HTR-8/SVneo (cell line): ENCODE measurements at places on chromosomes 2 and 18.

DNA sequence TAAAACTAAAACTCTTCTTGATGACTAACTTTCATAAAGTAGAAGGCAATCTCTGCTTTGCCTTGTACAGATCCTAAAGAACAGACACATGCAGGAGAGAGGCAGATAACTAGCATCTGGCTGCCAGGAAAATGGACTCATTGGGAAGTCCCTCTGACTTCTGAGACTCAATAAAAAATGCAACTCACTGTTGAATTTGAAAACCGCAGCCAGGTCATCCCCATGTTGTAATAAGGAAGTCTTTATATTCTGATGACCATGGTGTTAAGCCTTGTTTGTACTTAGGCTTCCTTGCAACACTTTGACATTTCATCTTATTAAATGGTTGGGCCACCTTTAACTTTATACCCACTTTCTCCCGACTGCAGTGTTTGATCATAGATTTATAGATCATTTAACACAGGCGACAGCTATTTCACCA lies 375.1 kb upstream of the KCNH7 start:
- DNase-seq = no peak

GRCh38 chr2:128444816-128445522 lies 126.3 kb upstream of the HS6ST1 start:
- no peak for DNase-seq

GRCh38 chr18:79896738-79897137 lies 54.7 kb downstream of the SLC66A2 start:
- no peak for DNase-seq

- DNase-seq = no peak
Measured at GRCh38 chr2:449246-450067, 161.6 kb upstream of the ALKAL2 start.

- DNase-seq = no peak
Measured at GRCh38 chr2:218368621-218369153, 12.0 kb downstream of the CATIP start.

GRCh38 chr2:71461304-71461671 lies 7.9 kb downstream of the DYSF start:
- no peak for DNase-seq

GRCh38 chr2:43345391-43345813 lies 119.0 kb upstream of the ZFP36L2 start:
- DNase-seq = no peak

GRCh38 chr2:173407646-173408045 lies 53.0 kb downstream of the CDCA7 start:
- no peak for DNase-seq

- DNase-seq = no peak
Measured at GRCh38 chr18:31451625-31452024, 4.1 kb downstream of the DSG3 start.

GRCh38 chr2:232028631-232029030 lies 67.1 kb downstream of the DIS3L2 start:
- no peak for DNase-seq

DNA sequence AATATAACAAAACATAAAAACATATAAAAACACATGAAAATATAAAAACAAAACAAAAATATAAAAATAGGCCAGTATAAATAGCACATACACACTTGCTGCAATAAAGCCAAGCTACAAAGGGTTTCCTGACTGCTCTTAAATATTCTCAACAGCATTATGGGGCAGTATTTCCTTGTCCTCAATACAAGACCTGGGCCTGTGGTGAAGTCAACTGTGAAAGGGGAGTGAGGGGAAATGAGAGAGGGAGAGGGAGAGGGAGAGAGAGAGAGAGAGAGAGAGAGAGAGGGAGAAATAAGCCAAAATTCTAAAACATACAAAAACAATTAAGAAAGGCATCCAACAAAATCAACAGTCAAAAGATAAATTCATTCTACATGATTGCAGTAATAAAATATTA lies 82.6 kb upstream of the NEDD4L start:
- no peak for DNase-seq

- DNase-seq = peak; percentile 13
Measured at GRCh38 chr2:203484266-203485112, 50.6 kb downstream of the RAPH1 start.

DNA sequence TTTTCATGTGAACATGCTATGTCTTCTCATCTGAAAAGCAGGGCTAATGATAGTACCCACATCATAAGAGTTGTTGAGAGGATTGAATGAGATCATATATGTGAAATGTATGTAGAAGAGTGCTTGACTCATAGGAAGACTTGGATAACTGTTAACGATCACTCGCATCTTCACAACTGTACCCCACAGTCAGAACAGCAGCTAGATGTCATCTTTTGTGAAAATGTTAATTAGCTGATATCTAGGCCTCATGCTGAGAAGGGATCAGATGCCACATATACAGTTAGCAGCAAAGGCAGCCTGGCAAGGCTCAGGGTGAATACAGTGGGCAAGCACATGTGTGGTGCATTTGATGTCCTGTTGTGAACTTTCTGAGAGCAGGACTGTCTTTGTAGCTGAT lies 24.2 kb downstream of the MAP3K20 start:
- no peak for DNase-seq

DNA sequence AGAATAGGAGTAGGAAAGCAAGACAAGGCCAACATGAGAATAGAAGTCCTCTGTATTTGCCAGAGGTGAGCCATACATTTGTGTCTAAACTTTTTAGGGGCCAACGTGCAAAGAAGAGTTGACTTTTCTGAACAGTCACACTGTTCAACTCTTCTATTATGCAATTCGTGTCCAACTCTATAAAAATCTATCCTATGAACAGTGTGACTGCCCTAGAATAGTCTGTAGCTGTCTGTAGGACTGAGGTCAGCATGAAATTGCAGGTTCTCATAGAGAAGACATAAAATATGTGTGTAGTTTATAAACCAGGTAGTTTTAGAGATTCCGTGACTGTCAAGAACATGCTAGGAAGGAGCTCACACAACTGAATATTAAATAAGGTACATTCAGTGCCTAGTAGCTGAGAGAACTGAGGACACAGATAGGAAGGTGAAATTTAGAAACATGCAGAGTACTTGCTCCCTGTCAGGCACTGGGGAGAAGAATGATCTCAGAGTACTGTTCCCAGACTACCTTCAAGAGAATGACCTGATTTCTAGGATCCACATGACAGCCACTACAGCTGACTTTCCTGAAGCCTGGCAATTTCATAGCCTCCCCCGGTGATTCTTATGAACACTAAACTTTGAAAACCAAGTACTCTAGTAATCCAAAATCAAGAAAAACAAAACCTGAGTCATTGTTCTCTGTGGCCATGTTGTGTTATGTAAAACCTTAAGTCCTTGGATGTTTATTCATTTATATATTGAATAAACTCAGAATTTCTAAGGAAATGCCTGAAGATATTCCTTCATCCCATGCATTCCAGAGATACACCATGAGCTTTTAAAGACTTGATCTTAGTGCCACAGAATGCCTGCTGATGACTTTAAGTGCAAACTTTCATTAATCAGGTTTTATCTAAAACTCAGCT lies 201.5 kb upstream of the BOD1L2 start:
- DNase-seq = no peak

- no peak for DNase-seq
Measured at GRCh38 chr18:36338403-36338933, 41.0 kb downstream of the FHOD3 start.

DNA sequence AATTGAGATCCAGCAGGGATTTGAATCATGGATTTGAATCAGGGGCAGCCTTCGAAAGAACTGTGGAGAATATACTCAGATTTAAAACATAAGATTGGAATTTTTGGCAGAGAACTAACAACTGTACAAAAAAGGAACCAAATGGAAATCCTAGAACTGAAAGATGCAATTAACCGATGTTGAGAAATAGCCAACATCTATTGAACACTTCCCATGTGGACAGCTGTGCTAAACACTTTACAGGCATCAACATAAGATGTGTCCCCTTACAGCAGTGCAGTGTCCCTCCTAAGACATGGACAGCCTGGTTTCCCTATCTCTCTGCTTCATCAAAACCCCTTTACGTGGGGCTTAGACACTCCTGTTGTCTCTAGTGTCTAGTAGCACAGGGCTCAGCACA lies 3.7 kb upstream of the IL1RN start:
- DNase-seq = no peak

GRCh38 chr2:165013944-165014619 lies 58.8 kb upstream of the SLC38A11 start:
- no peak for DNase-seq

DNA sequence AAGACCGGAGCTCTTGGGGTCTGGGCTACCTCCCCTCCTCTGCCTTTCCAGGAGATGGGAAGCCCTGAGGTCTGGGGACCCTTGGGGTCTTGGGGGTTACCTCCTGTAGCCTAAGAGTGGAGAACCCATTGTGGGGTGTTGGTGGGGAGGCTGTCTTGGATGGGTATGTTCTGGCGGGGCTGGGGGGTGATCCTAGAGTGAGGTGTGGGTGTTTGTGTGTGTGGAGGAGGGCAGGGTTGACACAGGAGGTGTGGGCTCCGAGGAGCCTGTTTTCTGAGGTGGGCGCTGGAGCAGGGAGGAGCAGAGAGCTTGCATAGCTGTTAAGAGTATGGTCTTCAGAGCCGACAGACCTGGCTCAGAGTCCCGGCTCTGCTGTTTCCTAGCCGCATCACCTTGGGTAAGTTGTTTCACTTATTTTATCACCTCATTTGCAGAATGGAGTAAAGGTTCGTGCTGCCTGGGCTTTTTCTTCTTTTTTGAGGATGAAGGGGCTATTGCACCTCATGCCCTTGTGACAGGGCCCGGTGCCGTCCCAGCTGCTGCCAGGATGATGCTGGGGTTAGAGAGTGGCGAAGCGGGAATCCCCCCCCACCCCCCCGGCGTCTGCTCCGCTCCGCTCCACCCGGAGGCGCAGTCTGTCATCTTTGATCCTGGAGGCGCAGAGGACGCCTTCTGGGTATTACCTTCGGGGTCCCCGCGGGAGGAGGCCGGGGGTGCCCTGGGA lies 17.2 kb downstream of the TET3 start:
- no peak for DNase-seq

DNA sequence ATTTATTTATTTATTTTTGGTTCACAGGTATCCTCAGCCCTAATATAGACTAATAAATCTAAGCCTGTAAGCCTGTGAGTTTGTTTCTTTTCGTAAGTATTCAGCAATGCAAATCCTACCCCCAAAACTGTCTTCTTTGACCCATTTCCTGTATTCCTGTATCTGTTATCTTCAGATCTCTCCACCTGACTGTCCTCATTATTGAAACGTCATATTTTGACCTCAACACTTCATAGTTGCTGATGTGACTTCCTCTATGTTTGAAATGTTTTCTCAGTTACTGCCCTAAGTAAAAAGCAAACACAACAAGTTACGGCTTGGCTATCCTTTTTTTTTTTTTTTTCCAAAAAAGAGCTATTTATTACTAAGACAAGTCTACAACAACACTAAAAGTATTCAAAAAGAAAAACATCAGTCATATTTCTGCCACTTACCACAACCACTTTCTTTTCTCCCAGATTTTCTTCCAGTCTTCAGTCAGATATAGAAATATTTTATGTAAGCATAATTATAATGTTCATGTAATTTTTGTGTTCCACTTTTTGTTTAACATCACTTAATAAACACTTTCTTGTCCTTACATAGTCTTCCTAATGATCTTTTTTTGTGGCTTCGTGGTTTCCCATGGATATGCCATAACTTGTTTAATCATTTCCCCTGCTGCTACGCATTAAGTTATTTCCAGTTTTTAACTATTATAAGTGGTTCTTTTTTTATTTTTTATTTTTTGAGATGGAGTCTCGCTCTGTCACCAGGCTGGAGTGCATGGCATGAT lies 45.0 kb upstream of the EML4 start:
- DNase-seq = no peak

- DNase-seq = no peak
Measured at GRCh38 chr2:23361152-23361551, 23.8 kb upstream of the KLHL29 start.

- DNase-seq = no peak
Measured at GRCh38 chr2:212723226-212723625, 184.6 kb upstream of the ERBB4 start.

DNA sequence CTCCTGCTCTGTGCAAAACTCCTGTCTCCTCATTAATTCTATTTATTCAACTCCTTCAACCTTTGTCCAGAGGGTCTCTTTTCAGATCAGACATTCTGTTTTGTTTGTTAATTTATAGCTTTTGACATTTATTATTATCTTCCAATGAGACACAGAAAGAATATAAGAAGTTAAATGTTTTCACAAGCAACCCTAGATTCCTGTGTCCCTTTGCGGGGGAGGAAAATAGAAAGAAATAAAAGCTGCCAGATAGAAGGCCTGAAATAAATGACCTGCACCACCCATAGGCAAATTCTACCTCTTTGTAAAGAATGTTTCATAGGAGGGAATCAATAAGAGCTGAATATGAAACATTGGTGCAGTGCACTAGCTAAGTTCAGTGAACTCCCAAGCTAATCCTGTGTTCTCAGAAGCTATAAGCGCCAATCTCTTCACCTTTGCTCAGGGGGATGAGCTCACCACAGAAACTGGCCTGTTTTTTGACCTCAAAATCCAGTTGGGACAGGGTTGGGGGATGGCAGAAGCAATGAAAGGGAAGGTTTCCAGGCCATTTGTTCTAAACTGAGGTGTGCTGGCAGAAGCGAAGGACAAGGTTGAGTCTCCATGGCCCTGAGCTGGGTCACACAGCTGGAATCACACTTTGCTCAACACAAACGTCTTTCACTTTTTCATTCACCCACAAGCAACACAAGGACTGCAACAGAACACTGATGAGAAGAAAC lies 258.6 kb downstream of the NRXN1 start:
- DNase-seq = no peak

DNA sequence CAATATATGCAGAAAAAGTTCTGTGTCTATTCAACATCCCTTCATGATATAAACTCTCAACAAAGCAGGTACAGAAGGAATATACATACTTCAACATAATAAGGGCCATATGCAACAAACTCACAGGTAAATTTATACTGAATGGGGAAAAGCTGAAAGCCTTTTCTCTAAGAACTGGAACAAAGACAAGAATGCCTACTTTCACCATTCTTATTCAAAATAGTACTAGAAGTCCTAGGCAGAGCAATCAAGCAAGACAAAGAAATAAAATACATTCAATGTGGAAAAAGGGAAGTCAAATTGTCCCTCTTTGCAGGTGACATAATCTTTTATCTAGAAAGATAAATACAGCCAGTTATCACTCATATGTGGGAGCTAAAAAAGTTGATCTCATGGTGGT lies 116.3 kb downstream of the ACVR1 start:
- DNase-seq = no peak

DNA sequence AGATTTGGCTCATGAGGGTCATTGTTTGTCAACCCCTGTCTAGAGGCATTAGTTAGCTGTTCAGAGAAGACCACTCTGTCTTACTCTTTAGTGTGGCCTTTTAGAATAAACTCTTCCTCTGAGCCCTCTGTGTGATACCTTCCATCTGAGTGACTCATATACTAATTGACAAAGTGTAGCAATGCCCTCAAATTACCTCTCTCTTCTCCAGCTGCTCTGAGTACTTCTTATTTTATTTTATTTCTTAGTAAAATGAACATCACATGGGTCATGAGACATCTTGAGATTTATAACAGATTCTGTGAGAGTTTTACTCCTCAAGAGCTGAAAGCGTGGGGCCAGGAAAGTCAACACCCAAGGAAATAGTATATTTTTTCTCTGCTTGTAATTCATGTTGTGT lies 67.4 kb downstream of the KCTD18 start:
- no peak for DNase-seq
